ENCODE measurements at places on chromosomes 1 and 21.

DNA sequence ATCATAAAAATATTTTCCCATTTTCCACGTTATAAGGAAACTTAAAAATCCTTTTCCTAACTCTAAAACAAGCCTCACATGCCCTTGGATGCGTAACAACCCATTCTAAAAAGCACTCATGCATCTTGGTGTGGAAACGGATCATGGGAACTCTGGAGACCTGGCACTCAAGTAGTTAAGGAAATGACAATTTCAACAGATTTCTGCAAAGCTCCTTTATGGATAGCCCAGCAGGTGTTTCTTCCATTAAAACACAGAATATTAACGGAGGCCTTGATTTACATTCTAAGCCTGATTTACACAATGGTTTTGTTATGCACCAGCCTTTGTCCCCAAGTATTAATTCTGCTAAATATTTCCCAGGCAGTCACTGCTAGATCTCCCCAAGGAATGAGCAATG lies 12.9 kb downstream of the PARS2 start:
- no peak for DNase-seq

DNA sequence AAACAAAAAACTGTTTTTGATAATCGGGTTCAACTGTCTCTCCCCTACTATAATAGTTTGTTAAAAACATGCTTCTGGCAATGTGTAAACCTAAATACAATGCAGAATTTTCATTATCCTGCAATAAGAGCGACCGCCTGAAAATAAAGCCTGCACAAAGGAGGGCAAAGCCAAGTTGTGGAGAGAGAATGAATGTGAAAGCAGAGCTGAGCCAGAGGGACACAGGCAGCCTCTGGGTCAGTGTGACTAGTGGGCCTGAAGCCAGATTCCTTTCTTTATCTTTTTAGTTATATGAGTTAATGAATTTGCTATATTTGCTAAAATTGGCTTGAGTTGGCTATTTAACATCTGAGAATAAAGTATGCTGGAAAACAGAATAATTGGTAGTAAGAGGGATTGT lies 615.2 kb downstream of the PLA2G4A start:
- DNase-seq: no peak

DNA sequence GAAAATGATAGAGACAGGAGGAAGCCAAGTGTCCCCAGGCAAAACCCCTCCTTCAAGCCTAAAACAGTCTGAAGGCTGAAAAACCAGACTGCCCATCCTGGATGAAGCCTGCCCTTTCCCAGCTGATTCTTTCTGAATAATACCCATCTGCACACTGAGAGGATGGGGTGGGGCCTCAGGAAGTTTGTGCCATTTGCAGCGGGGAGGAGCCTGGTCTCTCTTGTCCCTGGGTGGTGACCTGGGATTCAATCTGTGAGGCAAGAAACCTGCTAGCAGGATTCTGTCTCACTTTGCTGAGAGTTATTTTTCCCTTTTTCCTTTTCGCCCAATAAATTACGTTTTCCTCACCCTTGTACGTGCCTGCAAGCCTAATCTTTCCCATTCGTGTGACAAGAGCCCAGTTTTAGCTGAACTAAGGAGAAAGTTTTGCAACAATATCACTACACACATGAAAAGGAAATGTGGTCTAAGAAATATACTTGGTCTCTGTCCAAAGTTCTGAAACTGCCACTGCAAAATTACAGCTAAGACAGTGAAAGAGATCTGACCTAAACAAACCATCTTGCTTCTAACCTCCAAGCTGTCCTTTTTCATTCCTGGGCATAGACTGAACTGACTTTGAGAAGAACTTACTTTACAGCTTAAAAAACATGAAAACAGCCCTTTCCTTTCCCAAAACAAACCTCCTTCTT lies 105.0 kb downstream of the COP1 start:
- no peak for DNase-seq

GRCh38 chr1:9429342-9429711 lies 109.9 kb upstream of the SLC25A33 start:
- DNase-seq: no peak

- no peak for DNase-seq
These were observed 251.8 kb downstream of the CRB1 start for GRCh38 chr1:197519741-197520334.

- DNase-seq: no peak
These were observed 3.6 kb downstream of the SDF4 start for GRCh38 chr1:1228187-1228586.

- no peak for DNase-seq
These were observed 52.2 kb upstream of the VTCN1 start for GRCh38 chr1:117262976-117263375.

- DNase-seq: no peak
These were observed 2.1 kb downstream of the SASS6 start for GRCh38 chr1:100130552-100131077.

DNA sequence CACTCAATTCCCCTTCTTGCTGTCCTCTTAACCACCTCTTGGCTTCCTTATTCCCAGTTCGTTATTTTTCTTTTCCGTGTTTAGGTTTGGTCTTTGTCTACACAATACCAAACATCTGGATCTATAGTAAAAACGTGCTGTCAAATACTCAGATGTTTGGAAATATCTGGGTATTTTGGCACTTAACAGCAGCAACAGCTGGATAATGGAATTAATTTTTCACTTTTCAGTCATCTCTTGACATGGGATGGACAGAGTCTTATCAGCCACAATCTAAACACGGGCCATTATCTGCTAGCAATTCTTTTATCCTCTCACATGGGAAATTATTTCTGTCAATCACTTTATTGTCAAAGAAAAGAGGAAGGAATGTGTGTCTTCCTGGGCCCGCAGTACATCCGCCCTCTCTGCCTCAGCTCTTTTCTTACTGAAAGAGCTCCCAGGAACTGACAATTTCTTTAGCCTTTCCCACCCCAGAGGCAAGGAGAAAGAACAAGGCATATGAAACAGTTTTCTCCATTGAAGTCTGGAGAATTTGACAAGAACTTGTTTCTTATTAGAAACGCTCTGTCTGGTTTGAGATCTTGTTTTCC lies 13.4 kb downstream of the NHLH2 start:
- no peak for DNase-seq

- no peak for DNase-seq
These were observed 244.1 kb upstream of the IRF2BP2 start for GRCh38 chr1:234853906-234854644.

GRCh38 chr1:89104147-89104546 lies 21.8 kb downstream of the GBP2 start:
- no peak for DNase-seq

DNA sequence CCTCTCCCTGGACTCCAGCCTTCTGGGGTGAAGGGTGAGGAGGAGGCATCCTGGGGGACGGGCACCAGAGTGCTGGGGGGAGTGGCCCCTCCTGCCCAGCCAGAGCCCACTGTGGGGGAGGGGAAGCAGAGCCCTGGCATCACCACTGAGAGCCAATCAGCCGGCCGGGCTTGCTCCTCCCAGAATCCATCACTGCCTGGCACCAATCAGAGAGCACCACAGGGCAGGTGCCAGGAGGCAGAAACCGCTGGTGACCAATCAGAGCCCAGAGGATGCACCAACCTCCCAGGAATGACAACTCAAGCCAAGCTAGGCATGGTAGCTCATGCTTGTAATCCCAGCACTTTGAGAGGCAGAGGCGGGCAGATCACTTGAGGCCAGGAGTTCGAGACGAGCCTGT lies 27.9 kb downstream of the CASZ1 start:
- DNase-seq: no peak

DNA sequence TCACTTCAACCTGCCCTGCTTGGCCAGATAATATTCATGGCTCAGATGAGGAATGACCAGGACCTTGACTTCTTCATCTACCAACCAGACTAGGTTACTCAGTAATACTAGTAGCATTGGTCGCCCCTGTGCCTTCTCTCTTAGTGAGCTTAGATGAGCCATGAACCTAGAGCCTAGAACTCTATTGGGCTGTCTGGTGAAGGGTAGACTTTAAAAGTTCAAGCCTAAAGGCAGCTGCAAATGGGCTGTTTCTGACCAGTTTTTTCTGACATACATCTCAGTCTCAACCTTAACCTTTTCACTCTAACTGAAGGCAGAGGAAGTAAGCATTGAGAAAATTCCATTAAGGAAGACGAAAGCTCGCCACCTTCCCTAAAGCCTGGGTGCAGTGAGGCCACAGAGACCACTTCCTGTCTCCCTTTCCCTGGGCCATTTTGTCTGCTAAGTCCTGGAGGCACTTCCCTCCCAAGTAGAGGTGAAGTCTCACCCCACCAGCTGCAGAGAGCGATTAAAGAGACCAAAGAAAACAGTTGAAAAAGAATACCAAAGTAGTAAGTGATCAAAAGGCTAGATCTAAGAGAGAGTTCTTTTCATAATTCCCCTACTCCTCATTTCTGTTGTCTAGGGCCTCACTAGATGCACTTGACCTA lies 53.3 kb downstream of the MTR start:
- no peak for DNase-seq

GRCh38 chr1:95340061-95340460 lies 106.1 kb downstream of the RWDD3 start:
- no peak for DNase-seq

DNA sequence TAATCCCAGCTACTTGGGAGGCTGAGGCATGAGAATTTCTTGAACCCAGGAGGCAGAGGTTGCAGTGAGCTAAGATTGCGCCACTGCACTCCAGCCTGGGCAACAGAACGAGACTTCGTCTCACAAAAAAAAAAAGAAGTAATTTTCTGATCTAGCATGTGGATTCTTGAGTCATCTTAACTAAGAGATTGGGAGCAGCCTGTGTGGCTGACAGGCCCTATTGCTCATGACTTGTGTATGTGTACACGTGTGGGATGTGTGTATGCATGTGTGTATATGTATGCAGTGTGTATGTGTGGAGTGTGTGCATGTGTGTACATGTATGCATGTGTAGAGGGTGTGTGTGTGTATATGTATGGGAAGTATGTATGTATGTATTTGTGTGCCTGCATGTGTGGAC lies 29.5 kb downstream of the DOP1B start:
- no peak for DNase-seq

DNA sequence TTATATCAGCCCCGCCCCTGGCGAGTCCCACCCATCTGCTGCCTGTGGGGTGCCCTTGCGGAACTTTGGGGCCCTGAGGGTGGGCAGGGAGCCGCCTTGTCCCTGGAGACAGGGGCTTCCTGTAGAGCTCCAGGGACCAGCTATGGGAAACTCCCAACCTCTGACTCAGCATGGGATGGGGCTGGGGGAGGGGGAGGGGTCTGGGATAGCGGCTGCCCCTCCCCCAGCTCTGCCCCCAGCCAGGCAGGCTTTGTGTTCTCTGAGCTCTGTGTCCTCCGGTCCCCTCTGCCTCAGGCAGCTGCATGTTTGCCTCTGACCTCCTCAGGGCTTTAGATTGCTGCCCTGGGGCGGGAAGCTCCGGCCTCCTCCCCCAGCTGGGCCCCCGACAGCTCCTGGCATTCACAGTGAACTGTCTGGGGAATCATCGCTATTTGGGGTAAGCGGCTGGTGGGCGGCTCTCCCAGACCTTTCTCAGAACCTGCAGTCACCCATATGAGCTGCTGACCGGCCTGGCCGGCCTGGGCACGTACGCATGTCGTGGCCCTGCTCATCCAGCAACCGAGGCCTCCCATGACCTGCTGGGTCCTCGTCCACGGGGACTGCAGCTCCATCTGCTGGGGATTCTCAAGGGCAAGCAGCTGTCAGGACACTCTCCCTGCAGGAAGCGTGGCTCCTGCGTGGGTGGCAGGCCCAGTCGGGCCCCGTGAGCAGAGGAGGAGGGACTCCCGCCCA lies 17.1 kb downstream of the ARHGEF16 start:
- no peak for DNase-seq

DNA sequence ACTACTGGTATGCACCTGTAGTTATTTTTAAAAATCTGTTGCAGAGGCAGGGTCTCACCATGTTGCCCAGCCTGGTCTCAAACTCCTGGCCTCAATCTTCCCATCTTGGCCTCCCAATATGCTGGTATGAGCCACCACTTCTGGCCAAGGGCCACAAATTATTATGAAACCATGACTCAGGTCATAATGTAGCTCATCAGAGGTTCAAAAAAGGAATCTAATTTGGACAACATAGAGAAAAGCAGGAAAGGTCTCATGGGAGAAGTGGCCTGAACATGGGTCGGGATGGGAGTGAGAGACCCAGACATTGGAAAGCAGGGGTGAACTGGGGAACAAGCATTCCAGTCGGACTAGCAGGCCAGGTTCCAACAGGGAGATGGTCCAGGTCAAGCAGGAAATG lies 45.2 kb upstream of the C1orf198 start:
- no peak for DNase-seq

GRCh38 chr1:151512326-151512725 lies 1.1 kb downstream of the CGN start:
- no peak for DNase-seq

DNA sequence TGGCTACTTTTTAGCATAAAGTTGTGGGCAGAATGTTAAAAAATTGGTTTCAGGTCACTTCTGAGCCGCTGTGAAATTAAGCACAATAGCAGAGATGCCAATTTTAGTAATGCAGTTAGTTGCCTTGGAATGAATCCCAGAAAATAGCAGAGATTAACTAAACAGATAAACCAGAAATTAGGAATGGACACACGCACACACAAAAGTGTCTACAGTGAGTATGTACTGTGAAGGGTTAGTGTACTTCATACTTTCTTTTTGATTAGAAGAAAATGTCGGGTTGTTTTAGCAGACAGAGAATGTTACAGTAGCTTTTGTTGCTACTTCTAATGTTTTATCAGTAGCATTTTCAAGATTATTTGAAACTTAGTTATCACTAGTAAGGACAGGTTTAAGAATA lies 106.7 kb downstream of the LEPR start:
- DNase-seq: no peak

DNA sequence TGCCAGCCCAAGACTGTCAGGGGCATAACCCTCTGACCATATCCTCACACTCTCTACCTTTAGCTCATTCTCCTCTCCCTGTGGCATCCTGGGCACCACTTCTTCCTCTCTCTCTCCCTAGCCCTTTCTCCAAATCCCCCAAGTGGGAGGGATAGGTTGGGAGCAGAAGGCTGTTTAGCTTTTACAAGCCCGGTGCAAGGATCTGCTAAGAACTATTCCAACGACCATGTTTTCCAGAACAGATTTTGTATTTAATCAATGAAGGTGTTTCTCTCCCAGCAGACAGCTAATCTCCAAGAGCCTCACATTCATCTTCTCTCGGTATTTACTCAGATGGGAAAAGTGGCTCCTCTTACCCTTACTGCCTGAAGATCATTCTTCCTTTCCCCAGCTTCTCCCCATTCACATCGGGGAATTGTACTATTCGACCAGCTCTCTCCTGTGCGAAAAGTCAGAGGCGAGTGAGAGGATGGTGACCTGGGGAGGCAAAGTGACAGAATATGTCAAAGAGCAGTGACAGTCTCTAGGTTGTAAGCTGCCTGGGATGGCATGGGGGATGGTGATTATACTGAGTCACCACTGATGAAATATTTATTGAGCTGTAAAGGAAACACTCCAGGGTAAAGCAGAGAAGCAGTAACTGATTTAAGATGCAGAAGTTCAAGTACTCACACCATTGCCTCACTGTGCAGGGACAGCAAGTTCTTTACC lies 47.0 kb upstream of the RBM15 start:
- DNase-seq: no peak

- DNase-seq: no peak
These were observed 76.6 kb upstream of the NRIP1 start for GRCh38 chr21:15141261-15141970.

- no peak for DNase-seq
These were observed 1.5 kb downstream of the RO60 start for GRCh38 chr1:193060938-193061337.
